ENCODE measurements at places on chromosomes 12 and 14. TPM values are rescaled to one million over a fixed set of nuclear protein-coding genes. Genes with fewer than 3 reads are reported as not detected.

Gene RASSF9
- polyA plus RNA-seq, result 0.32 TPM

Gene CCDC198
- not detected for polyA plus RNA-seq

GRCh38 chr12:28938056-28938455 is 211.0 kb upstream of the FAR2 start:
- no peak for DNase-seq

DNA sequence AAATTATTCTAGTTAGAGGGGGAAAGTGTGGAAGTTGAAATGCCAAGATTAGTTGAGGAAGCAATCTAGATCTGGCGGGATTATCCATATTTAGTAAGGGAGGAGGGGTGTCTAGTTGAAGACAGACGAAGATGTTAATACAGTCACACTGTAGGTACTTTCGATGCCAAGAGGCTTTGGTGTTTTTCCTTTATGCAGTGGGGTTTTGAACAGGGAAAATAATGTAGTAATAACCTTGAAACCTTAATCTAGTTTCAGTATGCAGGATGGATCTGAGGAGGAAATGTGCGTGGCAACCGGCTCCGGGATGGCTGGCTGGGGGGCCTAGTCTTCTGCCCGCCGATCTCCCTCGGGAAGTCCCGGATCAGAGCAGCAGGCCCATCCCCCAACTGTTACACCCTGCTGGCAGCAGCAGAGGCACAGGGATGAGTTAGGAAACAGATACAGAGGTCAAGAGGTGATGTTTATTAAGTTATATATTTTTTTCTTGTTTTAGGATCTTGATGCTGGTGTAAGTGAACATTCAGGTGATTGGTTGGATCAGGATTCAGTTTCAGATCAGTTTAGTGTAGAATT is 27.4 kb downstream of the MDM2 start:
- DNase-seq, result no peak

GRCh38 chr12:103771466-103771865 is 69.6 kb downstream of the NT5DC3 start:
- peak; percentile 61 for DNase-seq

DNA sequence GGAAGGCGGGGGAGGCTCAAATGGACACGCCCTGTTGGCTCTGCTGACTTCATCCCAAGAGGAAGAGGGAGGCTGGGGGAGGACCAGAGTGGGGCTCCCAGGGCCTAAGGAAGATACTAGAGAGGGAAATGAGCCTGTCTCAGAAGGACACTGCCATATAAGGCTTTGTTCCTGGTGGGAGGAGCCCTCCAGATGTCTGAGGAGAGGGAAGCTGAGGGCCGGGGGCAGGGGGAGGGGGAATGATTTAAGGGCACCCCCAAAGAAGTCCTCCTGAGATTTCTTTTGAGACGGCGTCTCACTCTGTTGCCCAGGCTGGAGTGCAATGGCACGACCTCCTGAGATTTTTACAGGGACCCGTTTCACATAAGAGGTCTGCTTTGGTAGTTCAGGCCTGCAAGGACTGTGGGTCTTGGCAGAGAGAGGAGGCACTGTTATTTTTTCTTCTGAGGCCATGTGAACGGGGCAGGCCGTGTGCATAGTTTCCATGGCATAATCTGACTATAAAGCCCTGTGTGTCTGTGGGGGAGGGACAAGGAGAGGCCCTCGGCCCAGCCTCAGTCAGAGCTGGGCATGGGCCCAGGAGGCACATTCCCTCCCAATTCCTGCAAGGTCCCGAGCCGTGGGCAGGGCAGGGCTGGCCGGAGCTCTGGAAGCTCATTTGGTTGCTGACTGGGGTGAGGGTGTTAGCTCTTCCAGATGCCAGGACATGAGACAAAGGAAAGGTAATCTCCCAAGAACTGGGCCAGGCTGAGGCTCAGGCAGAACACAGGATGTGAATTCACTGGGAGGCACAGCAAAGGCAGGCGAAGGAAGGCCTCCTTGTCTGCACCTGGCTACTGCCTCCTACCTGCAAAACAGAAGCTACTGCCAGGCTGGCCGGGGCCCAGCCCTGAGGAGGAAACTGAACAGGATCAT is 22.2 kb upstream of the PLEKHG3 start:
- no peak for DNase-seq

- no peak for DNase-seq
Observed at GRCh38 chr14:50705026-50705593, 37.0 kb upstream of the SAV1 start.
